Kidney (tissue), 22 donors: ENCODE measurements at places on chromosomes 5 and 9.
A peak's percentile ranks its signal among the peaks of the same experiment; 100 is the strongest.

- no peak for DNase-seq
Observed at GRCh38 chr9:29806937-29807618, 2233.8 kb upstream of the C9orf72 start.

- DNase-seq, result no peak
Observed at GRCh38 chr9:101434998-101435397, 576 bp downstream of the ALDOB start.

- no peak for DNase-seq
Observed at GRCh38 chr5:3430691-3431090, 164.9 kb upstream of the IRX1 start.

GRCh38 chr9:102514541-102514940 lies 480.6 kb upstream of the CYLC2 start:
- DNase-seq, result no peak

DNA sequence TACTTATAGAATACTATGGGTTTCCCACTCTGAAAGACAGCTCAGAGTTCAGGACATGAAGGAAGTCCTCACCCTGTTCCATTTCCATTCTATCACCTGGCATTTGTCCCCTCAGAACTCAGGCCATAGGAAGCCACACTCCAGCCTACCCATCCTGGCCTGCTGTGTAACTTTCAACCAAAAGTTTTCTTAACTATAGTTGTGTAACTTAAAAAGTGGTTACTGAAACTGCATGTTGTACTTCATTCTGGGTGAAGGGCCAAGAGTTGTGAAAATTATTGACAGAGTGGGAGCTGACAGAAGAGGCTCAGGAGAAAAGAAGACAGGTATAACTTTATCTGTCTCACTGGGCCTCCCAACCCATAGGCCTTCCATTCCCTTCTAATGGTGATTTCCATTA lies 212.5 kb downstream of the RAB3C start:
- no peak for DNase-seq

GRCh38 chr5:31741496-31741895 lies 102.6 kb downstream of the PDZD2 start:
- no peak for DNase-seq

GRCh38 chr5:22964632-22965031 lies 111.5 kb upstream of the CDH12 start:
- DNase-seq, result no peak

GRCh38 chr5:43661102-43661501 lies 58.1 kb downstream of the NNT start:
- no peak for DNase-seq

DNA sequence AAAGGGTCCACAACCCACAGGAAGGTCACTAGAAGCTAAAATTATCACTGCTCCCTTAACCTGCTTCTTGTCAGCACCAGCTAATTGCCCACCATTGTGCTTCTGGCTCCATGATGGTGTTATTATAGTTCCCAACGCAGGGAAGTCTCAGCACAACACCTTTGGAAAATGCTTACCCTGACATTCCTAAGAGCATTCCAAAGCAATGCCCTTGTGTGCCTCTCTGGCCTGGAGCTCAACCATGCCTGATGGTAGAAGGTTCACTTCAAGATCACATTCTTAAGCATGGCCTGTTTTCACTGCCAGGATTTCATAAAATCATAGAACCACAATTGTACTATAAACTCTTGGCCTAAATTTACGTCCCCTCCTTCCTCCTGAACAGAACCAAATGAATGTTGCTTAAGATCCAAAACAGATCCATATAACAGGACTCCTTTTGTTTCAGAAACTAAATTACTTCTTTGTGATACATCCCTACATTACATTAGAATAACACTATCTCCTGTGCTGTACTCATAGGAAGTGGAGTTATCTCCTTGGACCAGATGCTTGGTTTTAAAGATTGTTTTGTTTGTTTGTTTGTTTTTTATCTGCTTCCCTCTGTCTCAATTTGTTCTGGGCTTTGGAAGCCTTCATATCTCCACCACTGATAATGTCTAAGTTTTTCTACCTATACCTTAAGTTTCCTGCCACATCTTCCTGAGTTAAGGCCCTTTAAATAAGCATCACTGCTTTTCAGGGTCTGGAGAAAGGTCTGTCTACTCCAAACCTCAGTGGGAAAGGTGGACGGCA lies 32.1 kb downstream of the ARL15 start:
- no peak for DNase-seq

DNA sequence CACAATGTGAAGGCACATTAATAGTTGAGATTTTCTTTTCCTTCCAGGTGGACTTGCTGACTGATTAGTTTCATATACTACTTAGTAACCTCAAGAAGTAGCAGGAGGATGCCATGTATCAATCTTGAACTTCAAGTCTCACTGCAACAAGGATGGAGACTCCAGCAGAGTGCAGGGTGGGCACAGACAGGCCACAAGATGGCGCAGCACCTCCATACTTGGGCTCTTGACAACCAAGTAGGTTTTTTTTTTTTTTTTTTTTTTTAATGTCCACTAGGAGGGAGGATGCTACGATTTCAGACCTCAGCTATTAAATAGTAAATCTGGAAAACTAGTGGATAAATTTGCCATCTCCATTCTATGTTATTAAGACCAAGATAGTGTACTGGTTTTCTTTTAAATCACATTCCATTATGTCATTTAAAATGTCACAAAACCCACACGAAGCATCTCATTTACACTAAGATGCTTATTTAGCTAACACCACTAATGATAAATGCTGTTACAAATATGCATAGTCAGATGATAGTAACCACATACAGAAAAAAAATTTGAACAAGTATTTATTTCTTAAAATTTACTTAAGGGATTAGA lies 58.6 kb downstream of the IL6ST start:
- peak; percentile 85 for DNase-seq

- no peak for DNase-seq
Observed at GRCh38 chr9:94554439-94555331, at the start of gene PCAT7. TSS of gene PCAT7 (plus strand) at chr9:94555083.

GRCh38 chr5:143149759-143150158 lies 253.7 kb downstream of the NR3C1 start:
- no peak for DNase-seq

DNA sequence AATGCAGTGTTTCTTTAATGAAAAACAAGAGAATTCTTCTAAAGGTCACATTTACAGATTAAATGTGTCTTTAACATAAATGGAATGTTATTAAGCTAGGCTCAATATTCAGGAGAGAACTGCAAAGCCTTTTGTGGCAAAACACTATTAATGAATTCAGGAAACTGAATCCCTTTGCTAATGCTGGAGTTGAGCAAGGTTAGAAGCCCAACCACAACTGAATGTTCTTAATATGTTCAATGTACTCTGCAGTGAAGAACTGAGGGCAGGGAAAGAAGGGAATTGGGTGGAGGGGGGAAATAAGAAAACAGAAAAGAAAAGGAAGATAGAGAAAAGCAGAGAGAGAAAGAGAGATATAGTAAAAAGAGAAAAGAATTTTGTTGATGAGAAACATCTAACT lies 276.7 kb upstream of the TMEM161B start:
- DNase-seq, result no peak

DNA sequence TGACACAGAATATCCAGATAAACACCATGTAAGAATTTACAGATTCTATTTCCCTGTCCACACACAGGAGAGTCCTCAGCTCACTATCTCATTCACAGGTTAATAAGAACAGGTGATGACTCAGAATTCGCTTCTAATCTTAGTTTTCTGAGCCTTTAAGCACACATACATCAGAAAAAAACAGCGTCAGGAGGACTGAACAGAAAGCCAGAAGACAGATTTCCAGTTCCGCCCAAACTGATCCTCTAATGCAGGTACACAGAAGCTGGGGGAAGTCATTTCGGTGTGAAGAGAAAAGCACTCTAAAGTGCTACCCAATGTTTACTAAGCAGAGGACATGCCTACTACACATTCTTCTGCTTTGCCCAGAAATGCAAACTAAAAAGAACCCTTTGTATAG lies 1.6 kb downstream of the CEMIP2 start:
- no peak for DNase-seq

- DNase-seq, result peak; percentile 16
Observed at GRCh38 chr5:168529374-168530234, 499 bp downstream of the FBLL1 start.

DNA sequence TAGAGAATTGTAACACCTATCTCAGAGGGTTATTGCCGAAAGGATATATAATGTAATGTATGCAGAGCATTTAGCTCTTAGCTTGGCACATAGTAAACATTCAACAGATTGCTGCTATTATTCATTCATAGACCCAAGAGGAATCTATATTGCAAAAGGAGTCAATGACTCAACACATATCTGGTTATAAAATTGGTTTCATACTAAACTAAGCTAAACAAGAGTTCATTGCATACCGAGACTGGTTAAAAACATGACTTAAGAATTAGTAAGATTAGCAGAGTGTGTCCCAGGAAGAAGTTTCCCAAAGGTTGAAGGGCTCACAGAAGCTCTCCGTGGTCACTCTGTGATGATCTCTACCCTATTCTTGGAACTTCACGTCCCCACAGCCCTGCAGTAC lies 339.6 kb upstream of the CCNH start:
- no peak for DNase-seq

GRCh38 chr5:1169211-1170115 lies 31.9 kb upstream of the SLC6A19 start:
- DNase-seq, result peak; percentile 39

DNA sequence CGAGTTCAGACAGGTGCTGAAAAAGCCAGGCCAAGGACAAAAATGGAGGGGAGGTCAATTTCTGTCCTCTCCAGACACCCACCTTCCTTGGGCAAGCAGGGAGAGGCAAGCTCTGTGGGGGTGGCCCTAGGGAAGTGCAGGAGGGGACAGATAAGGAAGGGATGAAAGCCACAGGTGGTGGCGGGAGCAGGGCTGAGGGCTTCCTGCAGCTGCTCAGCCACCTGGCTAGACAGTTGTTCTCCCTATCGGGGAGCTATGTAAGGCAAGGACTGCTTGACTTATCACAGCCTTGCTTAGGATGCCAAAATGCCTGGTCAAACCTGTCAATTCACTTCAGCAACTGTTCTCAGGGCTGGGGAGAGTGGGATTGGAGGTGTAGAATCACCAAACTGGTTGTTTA lies 266.1 kb downstream of the ZSWIM6 start:
- DNase-seq, result no peak

- no peak for DNase-seq
Observed at GRCh38 chr5:126363658-126364057, 59.6 kb upstream of the GRAMD2B start.
